ENCODE measurements at places on chromosomes 3 and 15.

GRCh38 chr3:45280232-45280631 is 54.1 kb upstream of the TMEM158 start:
- no peak for DNase-seq

DNA sequence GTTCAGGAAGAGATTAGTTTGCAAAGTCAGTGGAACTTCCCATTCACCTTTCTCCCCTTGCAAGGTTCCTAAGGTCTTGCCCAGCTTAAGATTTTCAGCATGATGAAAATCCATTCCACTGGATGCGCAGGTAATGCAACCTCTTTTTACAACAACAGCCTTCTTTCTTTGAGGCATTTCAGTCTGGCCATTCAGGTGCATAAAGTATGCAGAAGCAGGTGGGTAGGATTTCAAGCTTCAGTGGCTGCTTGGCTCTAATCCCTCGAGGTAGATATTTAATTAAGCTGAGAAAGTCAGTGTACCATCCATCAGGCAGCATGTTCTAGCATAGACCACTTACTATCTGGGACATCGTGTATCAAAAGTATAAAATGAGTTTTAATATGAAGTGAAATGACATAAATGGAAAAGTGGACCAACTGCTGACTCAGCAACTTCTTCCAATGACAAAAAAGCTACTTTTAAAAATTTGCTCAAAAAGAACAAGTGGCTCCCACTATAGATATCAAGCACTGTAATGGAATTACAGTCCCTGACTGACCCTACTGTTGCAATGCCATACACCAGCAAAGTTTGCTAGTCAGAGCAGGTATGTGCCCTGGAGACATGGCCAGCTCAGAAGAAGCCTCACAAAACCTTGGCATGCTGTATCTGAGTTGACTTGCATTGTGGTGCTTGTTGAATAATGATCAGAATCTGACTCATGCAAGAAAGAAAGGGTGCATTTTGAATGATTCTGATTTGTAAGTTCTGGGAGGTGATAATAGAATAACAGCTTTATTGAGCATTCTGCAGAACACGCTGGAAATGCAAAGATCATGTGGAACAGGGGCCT is 459.9 kb upstream of the MCTP2 start:
- no peak for DNase-seq

GRCh38 chr3:100045696-100046095 is 68.6 kb downstream of the FILIP1L start:
- peak; percentile 63 for DNase-seq

DNA sequence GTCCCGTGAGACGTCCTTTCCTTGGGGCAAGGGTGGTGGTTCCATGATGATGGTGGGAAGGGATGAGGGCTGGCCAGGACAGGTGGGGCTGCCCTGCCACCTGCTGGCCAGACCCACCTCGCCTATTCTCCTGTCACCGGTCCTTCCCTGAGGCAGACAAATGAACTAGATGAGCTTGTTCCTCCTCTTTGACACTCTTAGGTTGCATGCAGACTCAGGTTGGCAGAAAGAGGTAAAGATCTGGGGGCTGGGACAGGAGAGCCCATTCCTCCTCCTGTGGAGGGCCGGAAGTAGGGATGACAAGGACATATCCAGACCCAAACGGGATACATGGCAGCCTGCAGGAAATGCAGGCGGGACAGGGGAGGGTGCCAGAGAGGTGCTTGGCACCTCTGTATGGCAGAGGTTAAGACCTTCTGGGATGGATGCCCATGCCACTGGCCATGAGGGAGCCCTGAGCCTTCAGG is 38.6 kb downstream of the ACSBG1 start:
- DNase-seq = no peak

GRCh38 chr3:173793963-173794362 is 396.4 kb downstream of the NLGN1 start:
- DNase-seq = no peak

- no peak for DNase-seq
Observed at GRCh38 chr3:131453533-131453932, 49.2 kb downstream of the MRPL3 start.

- no peak for DNase-seq
Observed at GRCh38 chr3:98213276-98213675, 46.8 kb downstream of the OR5H15 start.

- no peak for DNase-seq
Observed at GRCh38 chr3:150236316-150237082, 171.6 kb upstream of the TSC22D2 start.

DNA sequence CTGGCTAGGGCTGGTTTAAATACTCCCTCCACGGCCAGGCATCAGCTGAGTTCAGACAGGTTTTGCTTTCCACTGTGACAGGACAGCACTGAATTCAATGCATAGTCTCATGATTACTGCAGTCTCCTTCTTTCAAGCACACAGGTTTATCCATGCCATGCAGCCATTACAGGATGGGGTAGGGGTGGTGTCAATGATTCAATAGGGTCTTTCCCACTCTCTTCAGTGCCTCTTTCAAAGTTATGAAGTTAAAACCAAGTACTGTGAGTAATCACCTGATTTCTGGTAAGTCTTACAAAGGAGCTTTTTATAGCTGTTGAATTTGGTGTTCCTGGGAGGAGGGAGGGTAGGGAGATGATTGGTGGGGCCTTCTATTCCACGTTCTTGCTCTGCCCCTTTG is 47.2 kb downstream of the TMEM212 start:
- no peak for DNase-seq

GRCh38 chr3:156601497-156601896 is 46.6 kb upstream of the SSR3 start:
- DNase-seq = no peak

- no peak for DNase-seq
Observed at GRCh38 chr15:85929786-85930185, 135.1 kb upstream of the KLHL25 start.

DNA sequence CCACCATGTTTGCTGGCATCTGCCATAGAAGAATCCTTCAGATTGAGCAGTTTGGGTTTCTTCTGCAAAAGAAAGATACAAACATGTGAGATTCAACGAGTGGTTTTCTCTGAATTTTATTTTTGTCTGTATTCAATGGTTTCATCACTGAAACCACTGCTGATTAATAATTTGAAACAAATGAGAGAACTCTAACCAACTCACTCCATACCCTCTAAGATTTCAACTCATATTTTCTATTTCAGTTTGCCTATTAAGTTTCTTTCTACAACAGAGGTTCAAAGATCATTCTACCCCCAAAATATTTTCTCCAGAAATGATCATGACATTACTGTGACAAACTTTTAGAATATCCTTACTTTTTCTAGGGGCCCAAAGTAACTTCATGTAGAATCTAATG is 38.7 kb upstream of the MAN2C1 start:
- no peak for DNase-seq

- peak; percentile 62 for DNase-seq
Observed at GRCh38 chr3:47002171-47003055, 22.9 kb downstream of the NBEAL2 start.

DNA sequence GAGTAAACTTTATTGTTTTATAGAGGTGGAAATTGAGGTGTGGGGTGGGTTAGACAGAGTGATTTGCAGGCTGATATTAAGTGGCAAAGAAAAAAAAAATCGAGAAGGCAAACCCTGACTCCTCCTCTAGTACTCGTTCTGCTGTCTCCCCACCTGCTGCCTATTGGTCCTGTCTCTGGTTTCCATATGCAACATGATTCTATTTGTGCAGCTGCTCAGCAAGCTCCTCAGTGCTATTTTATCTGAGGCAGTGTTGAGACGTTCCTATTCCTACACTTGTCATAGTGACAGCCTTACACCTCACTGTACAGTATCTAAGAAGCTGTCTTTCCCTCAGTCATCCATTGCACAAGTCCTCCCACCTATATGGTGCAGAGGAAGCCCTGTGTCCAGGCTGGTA is 45.1 kb downstream of the RSL24D1 start:
- no peak for DNase-seq

DNA sequence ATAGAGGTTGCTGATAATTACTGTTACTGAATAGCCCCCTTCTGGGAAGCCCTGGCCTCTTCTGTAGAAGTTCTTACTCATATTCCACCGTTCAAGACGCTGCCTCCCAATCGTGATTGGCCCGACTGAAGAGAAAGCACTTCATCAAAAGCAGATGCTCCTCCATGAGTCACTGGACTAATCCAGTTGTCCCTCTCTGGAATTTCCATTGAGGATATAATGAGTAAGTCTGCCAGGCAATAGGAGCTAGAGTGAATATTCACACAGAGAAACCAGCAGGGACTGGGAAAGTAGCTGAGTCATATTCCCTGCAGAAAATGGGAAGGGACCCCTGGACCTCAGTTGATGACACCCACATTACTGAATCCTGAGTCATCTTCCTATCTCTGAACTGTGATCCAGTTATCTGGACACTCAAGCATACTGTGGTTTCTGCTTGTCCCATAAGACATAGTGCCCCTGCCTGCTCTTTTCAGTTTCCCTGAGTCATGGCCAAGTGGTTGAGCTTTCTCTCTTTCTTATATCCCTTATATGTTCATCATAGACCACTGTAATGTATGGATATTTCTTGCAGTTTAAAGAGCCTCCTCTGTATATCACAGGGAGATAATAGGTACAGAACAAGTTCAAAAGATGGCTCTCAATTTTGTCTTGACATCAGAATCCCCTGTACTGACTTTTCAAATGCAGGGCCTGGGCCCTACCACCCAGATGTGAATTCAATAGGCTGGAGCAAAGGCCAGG is 151.2 kb upstream of the CDIN1 start:
- DNase-seq = no peak

DNA sequence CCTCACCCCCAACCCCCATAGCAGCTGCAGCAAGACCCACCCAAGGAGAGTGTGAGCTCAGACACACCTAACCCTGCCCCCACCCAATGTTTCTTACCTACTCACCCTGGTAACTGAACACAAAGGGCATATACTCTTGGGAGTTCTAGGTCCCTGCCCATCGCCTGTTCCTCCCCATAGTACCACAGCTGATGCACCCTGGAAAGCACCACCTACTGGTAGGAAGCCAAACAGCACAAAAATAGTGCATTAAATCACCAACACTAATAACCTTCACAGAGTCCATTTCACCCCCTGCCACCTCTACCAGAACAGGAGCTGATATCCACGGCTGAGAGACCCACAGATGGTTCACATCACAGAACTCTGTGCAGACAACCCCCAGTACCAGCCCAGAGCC is 245.2 kb downstream of the EFHB start:
- no peak for DNase-seq

GRCh38 chr3:170057550-170057949 is 19.8 kb downstream of the GPR160 start:
- no peak for DNase-seq

DNA sequence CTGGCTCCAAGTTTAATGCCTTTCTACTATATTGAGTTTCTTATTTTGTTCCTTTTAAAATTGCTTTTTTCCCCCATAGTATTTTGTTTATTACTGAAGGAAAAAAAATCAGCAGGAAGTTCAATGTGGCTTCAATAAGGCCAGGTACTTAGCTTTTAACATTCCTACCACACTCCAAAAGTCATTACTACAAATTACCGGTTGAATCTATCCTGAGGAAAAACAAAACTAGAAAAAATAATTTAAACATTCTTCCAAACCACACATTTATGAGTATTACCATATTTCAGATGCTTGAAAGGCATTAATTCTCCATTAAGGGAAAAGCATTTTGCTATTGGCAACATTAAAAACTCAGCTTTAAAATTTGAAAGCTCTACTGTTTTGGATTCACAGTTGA is 20.2 kb upstream of the TNFSF10 start:
- no peak for DNase-seq

DNA sequence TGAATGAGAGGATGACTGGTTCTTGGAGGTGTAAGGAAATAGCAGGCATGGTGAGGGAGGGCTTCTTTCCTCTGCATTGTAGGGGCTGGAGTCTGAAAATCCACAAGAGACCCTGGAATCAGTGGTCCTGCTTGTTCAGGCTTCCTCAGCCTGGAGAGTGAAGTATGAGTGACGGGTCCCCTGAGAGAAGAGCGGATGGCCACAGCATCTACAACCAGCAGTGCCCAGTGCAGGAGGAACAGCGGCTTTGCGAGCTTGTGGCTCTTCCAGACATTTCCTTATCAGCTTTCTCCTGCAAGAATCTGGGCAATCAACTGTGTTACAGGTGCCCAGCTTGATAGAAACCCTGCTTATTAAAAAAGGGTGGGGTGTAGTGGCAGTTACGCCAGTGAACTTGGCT is 97.0 kb upstream of the HES1 start:
- DNase-seq = no peak

GRCh38 chr15:81229586-81229985 is 32.9 kb downstream of the IL16 start:
- DNase-seq = peak; percentile 87

- DNase-seq = no peak
Observed at GRCh38 chr3:23968463-23969184, 23.5 kb downstream of the NR1D2 start.

GRCh38 chr15:58595516-58596263 is 153.8 kb downstream of the ADAM10 start:
- no peak for DNase-seq

DNA sequence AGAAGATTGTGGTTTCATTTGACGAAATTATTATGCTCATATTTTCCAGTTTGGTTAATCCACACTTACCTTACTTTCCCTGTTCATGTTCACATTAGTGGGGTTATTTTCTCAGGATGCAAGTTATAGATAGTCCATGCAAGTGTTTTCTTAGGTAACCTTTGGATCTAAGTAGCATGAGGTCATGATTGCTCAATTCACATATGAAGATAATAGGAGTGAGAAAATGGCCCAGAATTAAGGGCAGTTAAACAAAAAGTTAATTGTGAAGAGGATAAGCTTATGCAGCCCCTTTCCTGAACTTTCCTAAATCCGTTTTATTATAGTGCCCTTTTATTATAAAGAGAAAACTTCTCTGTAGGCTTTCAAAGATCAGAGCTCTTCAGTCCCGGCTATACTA is 83.4 kb downstream of the CD200R1L start:
- no peak for DNase-seq

- no peak for DNase-seq
Observed at GRCh38 chr15:37131621-37132020, 31.3 kb upstream of the MEIS2 start.

DNA sequence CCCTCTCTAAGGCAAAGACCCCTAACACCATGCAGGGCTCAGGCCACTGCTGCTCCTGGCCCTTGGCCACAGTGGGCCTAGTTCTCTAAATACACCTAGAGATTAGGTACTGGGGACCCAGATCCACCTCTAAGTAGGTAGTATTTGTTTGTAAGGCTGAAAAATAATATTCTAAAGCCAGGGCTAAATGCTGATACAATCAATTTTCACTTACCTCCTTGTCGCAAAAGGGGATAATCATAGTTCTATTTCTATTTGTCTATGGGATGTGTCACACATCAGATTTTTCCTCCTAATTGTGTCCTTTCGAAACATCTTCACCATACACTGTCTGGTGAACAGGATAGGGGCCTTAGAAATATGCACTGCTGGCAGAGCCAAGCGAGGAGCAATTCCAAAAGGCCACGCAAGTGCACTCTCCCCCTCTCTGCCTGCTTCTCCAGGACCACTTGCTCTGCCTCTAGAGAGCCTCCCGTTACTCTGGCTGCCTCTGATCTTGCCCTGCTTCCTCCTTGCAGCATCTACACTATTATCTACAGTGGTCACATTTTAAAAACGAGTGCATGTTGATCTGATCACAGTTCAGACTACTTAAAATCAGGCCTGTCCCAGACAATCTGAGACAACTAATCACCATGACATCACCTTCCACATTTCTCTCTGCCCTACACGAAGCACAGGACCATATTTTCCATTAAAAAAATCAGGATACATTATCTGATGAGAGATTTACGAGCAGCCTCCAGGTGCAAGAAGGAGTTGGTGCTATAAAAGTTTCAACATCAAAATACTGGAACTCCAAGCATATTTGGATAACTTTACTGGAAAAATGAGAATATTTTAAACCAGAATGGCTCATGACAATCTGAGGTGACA is 115.4 kb downstream of the MYLK start:
- no peak for DNase-seq
